ENCODE measurements at places on chromosomes 2 and 18. TPM values are rescaled to one million over a fixed set of nuclear protein-coding genes. Genes with fewer than 3 reads are reported as not detected.
A peak's percentile ranks its signal among the peaks of the same experiment; 100 is the strongest.

- H3K36me3 ChIP-seq = no peaks in the 10 kb centered on the region
- no peaks in the 10 kb centered on the region for H3K27me3 ChIP-seq
- no peak for DNase-seq
- H3K27ac ChIP-seq = no peak overlapping the region
- H3K4me3 ChIP-seq = no peak overlapping the region
Measured at GRCh38 chr2:63817382-63817781, 24.3 kb upstream of the UGP2 start.

- H3K4me3 ChIP-seq = no peak overlapping the region
- no peaks in the 10 kb centered on the region for H3K36me3 ChIP-seq
- peaks cover 2% of the 10 kb centered on the region for H3K27me3 ChIP-seq
- H3K27ac ChIP-seq = no peak overlapping the region
Measured at GRCh38 chr2:119202610-119203310, 20.9 kb upstream of the STEAP3 start.

DNA sequence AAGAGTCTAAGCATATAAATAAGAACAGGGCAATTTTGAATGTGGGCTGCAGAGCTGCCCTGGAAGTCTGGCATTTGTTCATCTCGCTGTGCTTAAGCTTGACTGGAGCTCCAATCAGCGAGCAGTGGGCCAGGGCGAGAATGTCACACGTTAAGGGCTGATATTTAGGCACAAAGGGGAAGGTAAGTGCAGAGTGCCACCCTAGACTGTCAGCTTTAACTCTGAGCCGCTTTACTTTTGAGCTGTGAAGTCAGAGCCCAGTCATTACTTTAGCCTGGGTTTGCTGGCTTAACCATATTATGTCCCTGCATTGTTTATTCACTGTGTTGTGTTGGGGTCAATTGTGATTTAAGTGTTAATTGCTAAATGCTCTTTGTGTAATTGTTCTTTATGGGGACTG, 236.1 kb upstream of the SIX3 start:
- H3K4me3 ChIP-seq = no peak overlapping the region
- peaks cover 6% of the 10 kb centered on the region for H3K4me1 ChIP-seq
- no peaks in the 10 kb centered on the region for H3K36me3 ChIP-seq

DNA sequence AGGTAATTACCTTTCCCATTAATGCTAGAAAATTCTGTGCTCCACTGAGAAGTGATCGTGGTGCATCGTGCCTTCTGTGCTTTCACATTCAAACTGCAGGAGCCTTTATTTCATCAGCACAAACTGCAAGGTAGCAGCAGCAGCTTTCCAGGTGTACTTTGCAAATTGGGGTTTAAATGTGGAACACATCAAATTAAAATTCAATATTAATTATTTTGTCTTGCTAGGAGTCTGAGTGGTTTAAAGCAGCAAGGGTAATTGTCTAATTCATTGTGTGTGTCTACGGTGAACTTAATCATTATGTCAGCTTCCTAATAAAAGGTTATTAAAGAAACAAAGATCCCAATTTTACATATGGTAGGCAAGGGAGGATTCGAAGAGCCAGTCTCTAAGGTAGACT, 180.8 kb upstream of the ATP5MC3 start:
- no peaks in the 10 kb centered on the region for H3K4me1 ChIP-seq
- no peaks in the 10 kb centered on the region for H3K36me3 ChIP-seq
- H3K27me3 ChIP-seq = peaks cover 6% of the 10 kb centered on the region

DNA sequence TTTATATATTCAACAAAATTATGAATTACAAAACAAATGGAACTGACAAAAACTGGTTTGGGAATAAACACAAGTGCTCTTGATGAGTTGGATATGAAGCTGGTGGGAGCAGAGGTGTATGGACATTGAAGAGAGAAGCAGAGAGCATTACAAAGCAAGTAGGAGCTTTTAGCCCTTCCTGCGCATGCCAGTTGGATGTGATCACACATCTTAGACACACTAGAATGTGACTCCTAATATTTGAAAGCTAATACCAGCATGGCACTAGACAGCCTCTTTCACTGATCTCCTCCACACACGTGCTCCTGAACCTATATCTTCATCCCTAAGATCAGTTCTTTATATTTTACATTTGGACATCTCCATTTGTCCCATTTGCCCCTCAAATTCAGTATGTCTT, 298.1 kb downstream of the MTX2 start:
- no peak for DNase-seq
- H3K36me3 ChIP-seq = no peaks in the 10 kb centered on the region
- H3K27me3 ChIP-seq = peaks cover 4% of the 10 kb centered on the region
- no peaks in the 10 kb centered on the region for H3K4me1 ChIP-seq

- peaks cover 7% of the 10 kb centered on the region for H3K36me3 ChIP-seq
- H3K27ac ChIP-seq = no peak overlapping the region
- H3K27me3 ChIP-seq = no peaks in the 10 kb centered on the region
- peaks cover 43% of the 10 kb centered on the region for H3K4me1 ChIP-seq
- DNase-seq = peak; percentile 31
- no peak overlapping the region for H3K4me3 ChIP-seq
Measured at GRCh38 chr18:54388203-54389142, 30.8 kb downstream of the C18orf54 start.

DNA sequence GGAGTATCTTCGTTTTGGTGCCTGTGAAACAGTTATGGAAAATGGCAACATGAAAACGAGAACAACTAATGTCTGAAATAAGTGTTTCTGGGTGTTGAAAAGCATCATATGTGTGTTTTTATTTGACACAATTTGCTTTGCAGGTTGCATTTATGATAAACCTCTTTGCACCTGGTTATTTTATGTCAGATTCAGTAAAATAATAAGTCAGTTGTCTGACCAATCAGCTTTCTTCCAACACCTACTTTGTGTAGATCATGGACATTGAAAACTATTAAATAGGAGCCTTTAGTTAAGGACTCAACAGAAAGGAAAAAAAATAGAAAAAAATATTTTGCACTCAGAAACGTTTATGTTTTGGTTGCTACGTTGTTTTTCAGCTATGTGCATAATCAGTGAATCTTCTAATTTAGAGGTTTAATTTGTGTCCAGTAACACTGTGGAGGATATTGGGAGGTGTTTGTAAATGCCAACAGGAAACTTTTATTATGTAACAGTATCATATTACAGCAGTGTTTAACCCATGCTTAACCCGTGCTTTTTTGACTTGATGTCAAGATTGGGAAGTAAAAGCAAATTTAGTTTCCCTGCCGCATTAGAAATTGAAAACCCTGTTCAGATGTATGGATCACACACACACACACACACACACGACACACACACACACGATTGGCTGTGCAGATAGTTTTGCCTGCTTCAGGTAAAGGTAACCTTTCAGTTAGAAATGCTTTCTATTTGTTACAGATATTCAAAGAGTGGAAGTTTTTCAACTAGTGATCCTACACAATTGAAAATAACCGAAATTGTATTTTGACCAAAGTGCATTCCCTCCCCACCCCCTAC, 2.6 kb downstream of the PKP4 start:
- H3K36me3 ChIP-seq = peaks cover 10% of the 10 kb centered on the region
- peaks cover 14% of the 10 kb centered on the region for H3K27me3 ChIP-seq
- DNase-seq = no peak
- peak overlapping the region; percentile 98 for H3K4me3 ChIP-seq
- H3K27ac ChIP-seq = no peak overlapping the region
- peaks cover 23% of the 10 kb centered on the region for H3K4me1 ChIP-seq

DNA sequence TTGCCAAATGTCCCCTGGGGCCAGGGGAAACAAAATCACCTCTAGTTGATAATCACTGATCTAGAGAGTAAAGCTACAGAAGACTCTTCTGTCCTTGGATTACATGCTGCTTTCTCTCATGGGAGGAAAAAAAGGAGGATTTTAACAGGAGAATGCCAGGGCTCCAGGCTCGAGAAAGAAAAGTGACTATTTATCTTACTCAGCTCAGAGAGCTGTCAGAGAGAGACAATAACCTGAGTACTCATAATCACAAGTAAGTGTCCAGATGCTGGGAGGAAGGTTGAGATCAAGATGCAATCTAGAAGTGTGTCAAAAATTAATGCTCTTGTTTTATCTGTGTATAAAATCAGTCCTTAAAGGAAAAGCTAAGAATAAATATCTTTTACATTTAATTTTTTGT, 133.3 kb downstream of the PTRHD1 start:
- no peak for DNase-seq
- H3K27ac ChIP-seq = no peak overlapping the region
- peaks cover 6% of the 10 kb centered on the region for H3K36me3 ChIP-seq

Gene OTOS
- total RNA-seq = not detected

Gene PFN4
- not detected for total RNA-seq

Gene RGPD4
- total RNA-seq = not detected

Gene KCNJ13
- not detected for total RNA-seq
